Posterior cingulate gyrus (tissue), 11 donors: ENCODE measurements at places on chromosomes 5 and 9.

DNA sequence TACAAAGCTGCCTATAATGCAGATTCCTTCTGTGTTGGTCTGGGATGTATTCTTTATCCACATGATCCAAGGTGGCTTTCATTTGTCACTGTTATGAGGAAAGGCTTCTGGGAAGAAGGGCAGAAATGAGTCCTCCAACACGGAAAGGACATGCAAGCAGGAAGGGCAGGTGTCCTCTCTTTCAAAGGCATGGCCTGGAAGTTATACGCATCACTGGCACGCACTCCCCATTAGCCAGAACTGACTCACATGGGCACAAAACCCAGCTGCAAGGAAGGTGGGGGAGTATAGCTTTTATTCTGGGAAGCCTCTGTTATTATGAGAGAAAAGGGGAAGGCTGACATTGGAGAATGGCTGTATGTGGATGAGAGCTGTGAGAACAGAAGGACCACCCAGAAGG, 141.3 kb upstream of the ZNF618 start:
- DNase-seq, result no peak

DNA sequence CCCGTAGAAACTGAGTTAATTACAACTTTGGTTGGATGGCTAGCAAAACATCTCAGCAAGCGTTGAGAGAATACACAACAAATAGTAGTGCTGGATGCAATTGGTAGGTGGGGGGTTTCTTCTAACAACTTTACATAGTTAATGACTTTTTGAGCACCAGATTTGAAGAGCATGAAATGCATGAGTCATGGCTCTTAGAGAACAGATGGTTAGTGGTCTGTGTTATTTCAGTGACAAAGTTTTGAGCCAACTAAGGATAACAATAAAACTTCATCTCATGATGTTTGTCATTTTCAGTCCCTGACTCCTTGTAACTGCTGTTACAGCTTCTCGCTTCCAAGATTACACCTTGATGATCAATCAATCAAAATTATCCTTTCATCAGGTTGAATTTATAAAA, 399.0 kb upstream of the BRINP1 start:
- DNase-seq, result no peak

DNA sequence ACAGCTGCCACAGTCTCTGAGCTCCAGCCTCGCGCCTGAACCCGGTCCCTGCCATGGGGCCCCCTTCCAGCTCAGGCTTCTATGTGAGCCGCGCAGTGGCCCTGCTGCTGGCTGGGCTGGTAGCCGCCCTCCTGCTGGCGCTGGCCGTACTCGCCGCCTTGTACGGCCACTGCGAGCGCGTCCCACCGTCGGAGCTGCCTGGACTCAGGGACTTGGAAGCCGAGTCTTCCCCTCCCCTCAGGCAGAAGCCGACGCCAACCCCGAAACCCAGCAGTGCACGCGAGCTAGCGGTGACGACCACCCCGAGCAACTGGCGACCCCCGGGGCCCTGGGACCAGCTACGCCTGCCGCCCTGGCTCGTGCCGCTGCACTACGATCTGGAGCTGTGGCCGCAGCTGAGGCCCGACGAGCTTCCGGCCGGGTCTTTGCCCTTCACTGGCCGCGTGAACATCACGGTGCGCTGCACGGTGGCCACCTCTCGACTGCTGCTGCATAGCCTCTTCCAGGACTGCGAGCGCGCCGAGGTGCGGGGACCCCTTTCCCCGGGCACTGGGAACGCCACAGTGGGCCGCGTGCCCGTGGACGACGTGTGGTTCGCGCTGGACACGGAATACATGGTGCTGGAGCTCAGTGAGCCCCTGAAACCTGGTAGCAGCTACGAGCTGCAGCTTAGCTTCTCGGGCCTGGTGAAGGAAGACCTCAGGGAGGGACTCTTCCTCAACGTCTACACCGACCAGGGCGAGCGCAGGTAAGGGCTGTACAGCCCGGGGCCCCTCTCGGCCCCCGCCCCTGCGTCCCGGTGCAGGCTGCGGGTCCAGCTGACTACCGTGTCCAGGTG, 509 bp downstream of the LVRN start:
- peak; percentile 84 for DNase-seq

GRCh38 chr5:169450464-169450863, 133.1 kb upstream of the SPDL1 start:
- DNase-seq, result no peak

GRCh38 chr9:127241354-127241753, 23.2 kb upstream of the GARNL3 start:
- DNase-seq, result no peak

DNA sequence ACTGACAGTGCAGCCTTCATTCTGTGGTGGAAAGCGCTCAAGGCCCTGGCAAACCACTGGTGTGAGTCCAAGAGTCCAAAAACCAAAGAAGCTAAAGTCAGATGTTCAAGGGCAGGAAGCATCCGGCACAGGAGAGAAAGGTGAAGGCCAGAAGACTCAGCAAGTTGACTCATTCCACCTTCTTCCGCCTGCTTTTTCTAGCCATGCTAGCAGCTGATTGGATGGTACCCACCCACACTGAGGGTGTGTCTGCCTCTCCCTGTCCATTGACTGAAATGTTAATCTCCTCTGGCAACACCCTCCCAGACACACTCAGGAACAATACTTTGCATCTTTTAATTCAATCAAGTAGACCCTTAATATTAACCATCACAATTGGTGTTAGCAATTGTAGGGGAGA, 296.1 kb downstream of the NDUFS4 start:
- no peak for DNase-seq

DNA sequence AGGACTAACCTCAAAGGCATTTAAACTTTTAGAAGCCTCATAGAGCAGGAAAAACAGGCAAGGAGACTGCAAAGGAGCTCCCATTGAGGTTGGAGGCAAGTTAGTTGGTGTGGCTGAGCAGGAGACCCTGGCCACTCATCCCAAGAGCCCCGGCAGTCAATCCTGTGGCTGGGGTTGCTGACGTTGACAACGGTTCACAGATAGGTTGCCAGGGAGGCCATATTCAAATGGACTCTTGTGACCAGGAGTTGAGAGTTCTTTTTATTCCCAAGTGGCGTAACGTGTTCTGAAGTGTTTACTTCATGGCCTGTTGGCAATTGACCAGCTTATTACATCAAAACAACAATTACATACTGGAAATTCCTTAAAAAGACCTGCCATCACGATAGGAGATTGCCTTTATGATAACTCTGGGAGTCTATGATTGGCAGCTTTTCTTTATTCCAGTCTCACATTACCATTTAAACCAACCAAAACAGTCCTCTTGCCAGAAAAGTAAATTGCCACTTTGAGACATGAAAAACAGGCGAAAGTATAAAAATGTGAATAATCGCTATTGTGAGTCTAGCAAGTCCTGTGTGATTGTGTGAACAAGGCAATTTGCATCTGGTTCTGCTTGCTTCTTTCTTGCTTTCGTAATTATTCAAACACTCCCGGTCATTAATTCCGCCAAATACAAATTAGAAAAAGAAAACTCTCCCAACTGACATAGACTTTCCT, 394.9 kb downstream of the MED10 start:
- DNase-seq, result no peak

GRCh38 chr5:140372971-140373487, 13.0 kb downstream of the SLC4A9 start:
- no peak for DNase-seq

DNA sequence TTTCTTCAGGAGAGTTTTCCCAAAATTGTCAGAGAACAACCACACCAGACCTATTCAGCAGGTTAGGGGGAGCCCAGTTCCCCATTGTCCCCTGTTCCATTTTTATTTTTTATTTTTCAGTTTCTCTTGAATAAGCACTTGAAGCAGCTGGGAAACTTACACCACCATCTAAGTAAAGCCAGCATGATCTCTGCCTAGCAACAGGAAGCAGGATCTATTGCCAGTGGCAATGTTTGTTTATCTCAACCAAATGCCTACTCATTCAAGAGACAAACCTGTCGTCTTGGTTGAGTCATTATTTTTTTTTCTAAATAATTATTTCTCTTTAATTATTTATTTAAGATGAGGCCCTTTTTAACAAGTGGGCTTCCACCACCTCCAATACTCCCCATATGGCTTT, 379.3 kb downstream of the PLK2 start:
- no peak for DNase-seq

- no peak for DNase-seq
These were observed 267.8 kb upstream of the CLINT1 start for GRCh38 chr5:158126442-158127405.

DNA sequence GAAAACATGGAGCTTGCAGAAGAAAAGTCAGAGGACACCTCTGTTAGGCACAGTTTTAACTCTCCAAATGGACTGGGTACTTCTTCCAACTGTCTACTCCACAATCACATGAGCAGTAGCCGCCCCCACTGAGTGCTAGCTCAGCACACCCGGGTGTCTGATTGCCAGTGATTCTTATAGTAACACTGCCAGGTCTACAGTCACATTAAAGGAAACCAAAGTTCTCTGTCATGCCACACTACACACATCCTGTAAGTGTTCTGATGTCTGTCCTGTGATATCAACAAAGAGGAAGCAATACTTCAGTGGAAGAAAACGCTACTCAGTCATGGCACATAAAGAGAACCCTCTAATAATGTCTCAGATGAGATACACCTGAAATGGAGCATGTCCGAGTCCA, at the start of gene HAVCR2:
TSS of gene HAVCR2 (minus strand) at position 69 of the 400 bp plus-strand sequence. CDS start at position 8, 61 bp downstream.
- DNase-seq, result peak; percentile 25

- DNase-seq, result no peak
These were observed 55.9 kb upstream of the EGFL7 start for GRCh38 chr9:136606687-136607333.

GRCh38 chr9:32986971-32987370, 14.5 kb downstream of the APTX start:
- DNase-seq, result no peak

DNA sequence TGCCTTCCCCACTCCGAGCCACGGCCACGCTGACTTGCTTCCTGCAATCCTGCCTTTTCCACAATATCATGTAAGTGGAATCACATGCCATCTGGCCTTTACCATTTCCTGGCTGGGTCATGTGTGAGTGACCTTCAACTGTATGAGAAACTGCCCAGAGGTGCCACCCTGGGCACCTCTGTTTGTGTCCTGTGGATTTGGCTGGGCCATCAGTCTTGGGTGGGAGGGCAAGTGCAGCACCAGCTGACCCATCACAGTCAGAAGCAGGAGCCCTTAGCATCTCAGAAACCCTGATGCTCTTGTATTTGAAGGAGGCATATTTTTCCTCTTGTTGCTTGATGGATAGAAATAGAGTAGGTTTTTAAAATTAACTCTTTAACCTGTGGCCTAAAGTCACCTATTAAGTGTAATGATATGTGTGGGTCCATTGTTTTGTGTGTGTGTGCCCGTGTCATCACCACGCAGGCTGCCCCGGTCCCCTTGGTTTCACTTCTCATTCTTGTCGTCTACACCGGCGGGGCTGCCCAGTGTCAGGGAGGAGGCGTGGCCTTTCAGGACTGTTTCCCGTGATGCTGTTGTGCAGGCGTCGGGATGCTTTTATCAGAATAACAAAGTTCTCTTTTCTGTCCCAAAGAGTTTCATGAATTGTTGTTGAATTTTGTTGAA, 52.1 kb upstream of the CACNA1B start:
- no peak for DNase-seq

DNA sequence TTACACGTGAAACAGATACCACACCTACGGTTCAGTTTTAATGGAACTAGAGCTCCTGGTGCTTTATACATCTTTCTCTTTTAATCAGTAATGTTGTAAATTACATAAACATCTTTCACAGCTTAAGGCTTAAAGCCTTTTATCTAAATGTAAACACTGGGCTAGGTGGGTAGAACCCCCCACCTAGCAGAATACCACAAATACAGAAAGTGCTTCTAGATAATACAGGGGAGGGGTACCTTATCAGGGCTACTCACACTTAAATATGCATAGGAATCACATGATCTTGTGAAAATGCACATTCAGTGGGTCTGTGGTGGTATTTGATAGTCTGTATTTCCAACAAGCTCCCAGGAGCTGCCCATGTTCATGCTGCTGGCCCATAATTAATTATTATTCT, 256.4 kb upstream of the TARS1 start:
- no peak for DNase-seq

- no peak for DNase-seq
These were observed 6.4 kb upstream of the ZFR start for GRCh38 chr5:32450952-32451351.

- no peak for DNase-seq
These were observed 410.9 kb downstream of the BNC2 start for GRCh38 chr9:16459421-16460148.

GRCh38 chr5:143574236-143574635, 170.8 kb upstream of the NR3C1 start:
- no peak for DNase-seq

DNA sequence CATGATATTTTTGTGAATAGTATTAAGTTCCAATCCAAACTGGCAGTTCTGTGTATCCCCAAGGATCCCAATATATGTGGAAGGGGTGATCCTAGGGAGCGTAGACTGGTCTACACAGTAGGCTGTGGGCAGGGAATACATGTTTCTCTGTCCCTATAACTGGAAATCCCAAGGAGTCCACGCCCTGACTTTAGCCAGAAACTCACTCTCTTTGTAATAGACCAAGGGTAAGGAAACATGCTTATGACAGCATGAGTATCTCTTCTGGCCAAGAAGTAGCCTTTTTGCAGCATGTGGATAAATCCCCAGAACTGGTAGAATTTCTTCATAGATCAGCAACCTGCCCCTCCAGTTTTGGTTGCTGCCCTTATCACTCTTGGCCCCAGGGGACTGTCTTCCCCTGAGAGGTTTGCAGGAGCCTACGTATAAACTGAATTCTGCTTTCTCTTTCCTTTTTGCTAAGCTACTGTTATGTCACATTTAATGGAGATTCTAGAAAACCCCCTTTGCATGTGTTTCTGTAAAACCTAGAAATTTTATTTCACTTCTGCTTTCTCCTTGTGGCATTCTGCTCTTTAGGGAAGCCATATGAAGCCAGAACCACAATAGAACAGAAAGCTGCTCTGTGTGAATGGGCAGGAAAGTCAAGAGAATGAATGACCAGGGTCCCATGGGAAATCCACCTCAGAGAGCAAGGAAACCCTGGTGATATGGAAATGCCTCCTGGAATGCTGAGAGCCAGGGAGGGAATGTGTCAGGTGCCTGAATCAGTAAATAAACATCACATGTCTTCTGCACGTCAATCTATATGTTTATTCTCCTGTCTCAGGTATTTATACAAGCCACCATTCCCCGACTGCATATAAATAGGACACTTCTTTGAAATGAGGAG, 3.5 kb downstream of the IFNA2 start:
- no peak for DNase-seq

- DNase-seq, result no peak
These were observed 612.6 kb upstream of the ST8SIA4 start for GRCh38 chr5:101515721-101516120.

GRCh38 chr5:108735790-108736189, 11.9 kb upstream of the FER start:
- DNase-seq, result no peak

GRCh38 chr5:37841203-37841602, 1.4 kb upstream of the GDNF start:
- DNase-seq, result no peak

DNA sequence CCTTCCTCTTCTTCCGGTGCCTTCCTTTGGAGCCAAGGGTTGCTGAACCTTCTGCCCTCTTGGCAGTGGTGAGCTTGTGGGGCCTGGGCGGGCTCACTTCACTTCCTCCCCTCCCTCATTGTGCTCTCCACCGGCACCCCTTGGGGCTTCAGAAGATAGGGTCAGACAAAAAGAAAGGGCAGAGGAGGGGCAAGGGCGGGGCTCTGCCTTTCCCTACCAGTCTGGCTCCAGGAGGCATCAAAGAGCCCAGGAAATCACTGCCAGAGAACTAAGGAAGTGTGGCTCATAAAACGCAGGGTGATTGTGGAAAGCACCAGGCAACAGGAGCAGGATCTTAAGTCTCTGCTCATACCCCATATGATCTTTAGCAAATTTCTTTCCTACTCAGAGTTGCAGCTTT, 34.8 kb downstream of the ACOT12 start:
- DNase-seq, result no peak
